ENCODE measurements at places on chromosomes 3 and 15.

GRCh38 chr3:113485161-113485609, 29.8 kb downstream of the SPICE1 start:
- no peak for DNase-seq

DNA sequence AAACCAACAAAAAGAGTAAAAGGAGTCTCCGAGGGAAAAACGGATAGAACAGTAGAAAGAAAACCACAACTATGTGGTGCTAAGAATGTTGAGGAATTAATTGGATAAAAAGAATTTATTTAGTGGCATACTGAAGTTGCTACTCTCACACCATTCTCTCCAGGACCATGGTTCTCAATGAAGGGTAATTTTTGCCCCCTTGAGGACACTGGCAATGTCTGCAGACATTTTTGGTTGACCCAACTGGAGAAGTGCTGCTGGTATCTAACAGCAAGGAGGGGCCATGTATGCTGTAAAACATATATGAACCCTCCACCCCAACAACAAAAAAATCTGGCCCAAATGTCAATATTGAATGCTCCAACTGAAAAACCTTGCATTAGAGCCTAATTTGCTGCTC, 85.9 kb upstream of the CSPG5 start:
- no peak for DNase-seq

DNA sequence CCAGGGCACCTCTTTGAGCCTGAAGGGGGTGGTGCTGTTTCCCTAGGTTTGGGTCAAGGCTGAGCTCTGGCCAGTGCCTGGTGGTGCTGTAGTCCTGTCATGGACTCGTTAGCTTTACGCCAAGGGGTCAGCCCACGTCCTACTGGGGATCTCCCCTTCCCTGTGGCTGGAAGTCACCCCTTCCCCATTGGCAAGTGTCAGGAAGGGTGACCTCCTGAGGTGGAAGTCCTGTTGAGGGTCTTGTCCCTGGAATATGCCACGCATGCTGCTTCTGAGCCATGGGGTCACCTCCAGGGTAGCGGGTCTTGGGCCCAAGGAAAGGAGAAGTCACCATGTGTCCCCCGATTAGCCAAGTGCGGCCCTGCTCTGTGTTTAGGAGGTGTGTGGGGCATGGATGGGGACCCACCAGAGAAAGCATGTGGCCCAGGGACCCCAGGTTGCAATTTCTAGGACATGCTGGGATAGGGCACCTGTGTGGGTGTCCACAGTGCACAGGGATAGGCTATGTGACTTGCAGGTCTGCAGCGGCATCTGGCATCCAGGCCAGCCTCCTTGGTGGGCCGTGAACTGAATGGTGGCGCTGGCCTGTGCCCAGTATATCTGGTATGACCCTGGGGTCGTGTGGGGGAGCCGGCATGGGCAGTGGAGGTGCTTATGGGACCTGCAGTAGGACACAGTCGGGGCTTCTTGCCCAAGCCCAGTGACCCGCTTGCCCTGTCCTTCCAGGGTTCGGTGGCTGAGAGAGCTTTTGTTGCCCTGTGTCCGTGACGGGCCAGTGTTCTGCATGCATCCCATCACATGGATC, 226.7 kb downstream of the SNRPN start:
- no peak for DNase-seq

DNA sequence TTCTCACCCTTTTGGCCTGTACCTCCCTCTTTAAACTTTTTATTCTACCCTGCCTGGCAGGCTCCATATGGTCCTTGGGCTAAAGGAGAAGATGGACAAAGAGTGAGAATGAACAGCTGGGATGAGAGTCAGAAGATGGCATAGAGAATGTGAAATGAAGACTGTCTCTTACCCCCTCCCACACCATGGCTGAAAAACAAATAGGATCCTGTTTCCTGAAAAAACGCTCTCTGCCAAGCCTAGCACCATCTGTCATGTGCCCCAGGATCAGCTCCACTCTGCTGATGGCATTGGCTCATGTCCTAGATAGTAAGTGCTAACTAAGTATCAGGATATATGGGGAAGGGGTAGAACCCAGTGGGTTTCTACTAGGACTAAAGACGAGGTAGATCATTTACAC, 238.6 kb downstream of the MEX3B start:
- no peak for DNase-seq

DNA sequence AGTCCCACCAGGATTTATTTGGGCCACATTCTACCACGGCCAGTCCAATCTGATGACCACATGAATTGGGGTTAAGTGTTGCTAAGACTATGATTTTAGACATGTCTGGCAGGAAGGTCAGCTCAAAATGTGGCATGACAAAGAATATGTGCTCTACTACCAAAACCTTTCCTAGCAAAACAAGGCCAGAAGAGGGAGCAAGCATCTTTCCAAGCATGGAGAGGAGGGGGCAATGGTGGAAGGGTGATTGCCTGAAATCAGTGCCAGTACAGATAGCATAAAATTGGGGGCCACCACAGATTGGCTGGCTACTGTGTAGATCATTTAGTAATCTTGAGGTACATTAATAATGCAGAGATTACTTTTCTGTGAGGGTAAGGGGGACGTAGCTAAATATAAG, 43.2 kb downstream of the TMEM39A start:
- no peak for DNase-seq

DNA sequence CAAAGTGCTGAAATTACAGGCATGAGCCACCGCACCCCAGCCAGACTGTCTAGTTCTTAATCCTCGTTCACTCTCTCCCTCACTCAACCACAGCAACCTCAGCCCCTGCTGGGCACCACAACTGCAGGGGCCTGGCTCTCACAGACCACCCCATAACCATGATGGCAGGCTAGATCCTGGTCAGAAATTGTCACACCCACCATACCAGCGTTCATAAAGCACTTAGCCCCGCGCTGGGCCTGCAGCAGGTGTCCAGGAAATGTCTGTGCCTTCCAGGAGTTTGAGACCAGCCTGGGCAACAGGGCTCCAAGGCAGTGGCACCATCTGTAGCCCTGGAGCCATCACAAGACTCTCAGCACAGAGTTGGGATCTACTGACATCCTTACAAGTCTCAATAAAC, 1.9 kb downstream of the SHISA5 start:
- no peak for DNase-seq

DNA sequence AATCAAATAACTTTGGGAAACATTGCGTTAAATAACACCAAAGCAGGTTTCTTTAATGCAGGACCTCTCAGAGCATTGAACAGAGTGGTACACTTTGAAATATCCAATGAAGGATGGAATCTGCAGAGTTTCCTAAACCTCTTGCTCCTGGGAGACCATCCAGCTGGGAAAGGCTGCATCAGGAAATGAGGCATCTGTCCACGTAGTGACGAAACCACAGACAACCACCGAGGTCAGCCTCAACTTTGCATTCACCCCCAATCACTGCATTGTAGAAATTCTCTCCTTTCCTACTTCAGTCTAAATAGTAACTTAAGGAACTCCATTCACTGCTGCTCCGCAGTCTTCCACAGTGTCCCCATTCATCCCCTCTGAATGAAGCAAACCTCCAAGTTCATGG, 41.5 kb upstream of the CDV3 start:
- no peak for DNase-seq

GRCh38 chr15:39431376-39431775, 149.5 kb upstream of the THBS1 start:
- DNase-seq: no peak

DNA sequence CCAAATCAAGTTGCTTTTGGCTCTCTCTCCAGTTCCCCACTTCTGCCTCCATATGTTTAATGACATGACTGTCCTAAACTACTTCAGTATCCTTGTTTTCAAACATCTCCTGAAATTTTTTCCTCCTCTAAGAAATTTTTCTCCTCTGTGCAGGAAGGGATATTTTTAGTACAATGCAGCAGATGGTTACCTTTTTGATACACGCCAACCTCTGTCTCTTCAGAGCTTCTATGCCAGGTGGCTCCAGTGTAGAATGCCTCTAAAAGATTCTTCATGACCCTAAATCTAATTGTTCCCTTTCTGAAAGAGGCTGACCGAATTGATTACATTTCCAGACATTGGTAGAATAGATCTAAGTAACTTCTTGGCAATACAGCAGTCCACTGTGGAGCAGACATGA, 33.7 kb downstream of the TMOD3 start:
- no peak for DNase-seq

DNA sequence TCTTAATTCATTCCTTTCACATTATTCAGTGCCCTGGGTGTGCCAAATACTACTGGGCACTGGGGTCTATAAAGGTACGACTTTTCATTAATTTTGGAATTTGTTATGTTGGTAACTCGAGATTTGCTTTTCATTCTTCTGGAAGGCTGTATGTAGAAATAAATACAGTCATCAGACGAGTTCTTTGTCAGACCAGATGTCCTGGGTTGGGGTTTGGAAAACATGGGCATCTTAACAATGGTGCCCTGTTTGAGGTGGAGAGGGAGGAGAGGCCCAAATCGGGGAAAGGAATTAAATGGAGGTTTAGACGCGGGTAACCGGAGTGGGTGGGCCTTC, 662 bp upstream of the GLCE start:
- DNase-seq: no peak

GRCh38 chr3:187066228-187066995, 72.9 kb downstream of the RPL39L start:
- peak; percentile 44 for DNase-seq

DNA sequence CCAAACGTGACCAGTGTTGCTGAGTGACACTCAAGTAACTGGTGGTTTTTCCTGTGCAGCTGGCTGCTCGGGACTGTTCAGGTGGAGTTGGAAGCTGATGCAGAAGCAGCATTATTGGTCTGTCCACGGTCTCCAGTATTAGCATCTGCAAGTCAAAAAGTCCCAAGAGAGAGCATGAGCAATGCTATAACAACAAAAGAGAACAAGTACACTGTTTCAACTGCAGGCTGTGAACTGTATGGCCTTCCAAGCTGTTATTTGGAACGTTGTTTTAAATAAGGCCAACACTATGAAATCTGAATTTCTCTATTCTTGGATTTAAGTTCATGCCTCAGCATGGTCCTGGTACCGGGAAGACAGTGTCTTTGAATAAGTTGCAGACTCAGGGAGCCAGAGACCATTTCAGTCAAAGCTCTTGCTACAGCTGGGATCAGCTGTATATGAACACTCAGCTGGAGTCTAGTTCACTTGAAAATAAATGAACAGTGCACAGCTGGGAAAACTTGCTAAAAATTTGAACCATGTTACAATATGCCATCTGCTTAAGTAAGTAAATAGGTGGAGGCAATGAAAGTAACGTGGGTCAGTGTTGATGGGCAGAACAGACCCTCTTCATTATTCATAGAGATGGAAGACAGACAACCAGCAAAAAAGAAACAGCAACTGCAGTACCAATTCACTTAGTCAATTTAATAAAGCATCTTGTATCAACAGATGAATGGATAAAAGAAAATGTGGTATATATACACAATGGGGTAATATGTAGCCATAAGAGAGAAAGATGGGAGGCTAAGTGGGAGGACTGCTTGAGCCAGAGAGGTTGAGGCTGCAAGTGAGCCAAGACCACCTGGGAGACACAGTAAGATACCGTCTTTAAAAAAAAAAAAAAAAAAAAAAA, 45.1 kb downstream of the NR1I2 start:
- DNase-seq: no peak

DNA sequence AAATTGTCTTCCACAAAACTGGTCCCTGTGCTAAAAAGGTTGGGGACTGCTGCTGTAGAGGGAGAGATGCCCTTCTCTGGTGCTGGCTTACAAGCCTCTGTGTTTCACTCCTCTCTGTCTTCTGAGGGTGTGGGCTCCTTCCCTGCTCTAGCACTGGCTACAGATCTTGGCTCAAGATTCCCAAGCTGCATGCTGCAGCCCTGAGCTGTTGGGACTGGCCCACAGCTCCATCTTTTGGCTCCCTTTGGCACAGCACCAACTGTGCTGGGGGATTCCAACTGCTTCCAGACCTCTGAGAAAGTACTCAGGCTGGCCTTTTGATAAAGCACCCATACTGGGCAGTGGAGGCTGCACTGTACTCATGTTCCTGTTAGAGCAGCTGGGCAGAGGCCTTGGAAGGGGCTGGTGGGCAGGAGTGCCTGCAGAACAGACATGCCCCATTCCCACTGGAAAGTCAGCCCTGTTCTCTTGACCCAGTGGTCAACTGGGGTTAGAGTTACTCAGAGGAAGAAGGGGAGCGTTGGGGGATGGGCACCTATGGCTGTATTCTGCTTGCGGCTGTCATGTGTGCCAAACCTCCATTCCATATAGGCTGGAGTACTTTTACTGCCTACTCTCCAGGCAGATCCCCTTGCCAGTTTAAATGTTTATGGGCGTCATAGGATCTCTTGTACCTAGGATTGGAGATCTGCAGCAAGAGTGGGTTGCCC, 55.7 kb downstream of the GALK2 start:
- DNase-seq: no peak

DNA sequence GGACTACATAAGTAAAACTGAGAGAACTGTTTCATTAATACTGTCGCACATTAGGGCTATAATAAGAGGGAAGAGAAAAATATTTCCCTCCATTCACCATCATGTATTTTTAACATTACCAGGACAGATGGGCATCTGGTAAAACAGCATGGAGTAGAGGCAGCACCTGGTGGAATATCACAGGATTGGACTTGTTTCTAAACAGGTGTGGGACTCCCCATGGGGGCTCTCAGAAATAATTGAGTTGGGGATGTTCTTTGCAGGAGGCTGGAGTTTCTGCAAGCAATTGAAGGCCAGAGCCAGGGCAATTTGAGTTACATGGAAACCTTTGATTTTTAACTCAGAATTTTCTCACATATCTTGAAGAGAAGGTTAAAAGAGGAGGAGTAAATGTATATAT, 8.4 kb upstream of the MINDY2 start:
- no peak for DNase-seq

DNA sequence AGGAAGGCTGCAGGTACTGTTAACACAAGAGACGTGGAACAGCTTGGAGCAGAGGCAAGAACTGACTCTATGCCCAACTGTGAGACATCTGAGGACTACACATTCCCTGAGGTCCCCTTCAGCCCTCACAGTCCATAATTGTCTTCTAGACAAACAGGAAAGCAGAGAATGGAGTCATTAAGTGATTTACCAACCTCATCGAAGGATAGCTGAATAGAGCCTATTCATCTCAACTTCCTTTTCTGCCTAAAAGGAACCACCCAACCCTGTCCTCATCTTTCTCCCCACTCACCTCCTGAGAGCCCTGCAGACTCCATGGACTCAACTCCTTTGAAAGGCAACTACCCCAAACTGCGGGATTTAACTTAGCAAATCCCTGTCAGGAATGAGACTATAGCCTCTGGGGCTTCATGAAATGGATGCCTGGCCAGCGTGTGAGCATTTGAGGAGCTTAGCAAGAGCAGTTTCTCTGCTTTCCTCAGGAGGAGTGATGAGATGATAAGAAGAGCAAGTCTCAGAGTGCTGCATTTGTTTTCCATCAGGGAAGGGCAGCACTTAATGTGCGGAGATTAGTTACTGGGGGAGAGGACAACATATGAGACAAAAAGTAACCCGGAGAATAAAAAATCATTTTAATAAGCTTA, 61.5 kb upstream of the FILIP1L start:
- DNase-seq: no peak

All from GM19239 (cell line).